ENCODE measurements at places on chromosomes 1 and 21.
A peak's percentile ranks its signal among the peaks of the same experiment; 100 is the strongest.

DNA sequence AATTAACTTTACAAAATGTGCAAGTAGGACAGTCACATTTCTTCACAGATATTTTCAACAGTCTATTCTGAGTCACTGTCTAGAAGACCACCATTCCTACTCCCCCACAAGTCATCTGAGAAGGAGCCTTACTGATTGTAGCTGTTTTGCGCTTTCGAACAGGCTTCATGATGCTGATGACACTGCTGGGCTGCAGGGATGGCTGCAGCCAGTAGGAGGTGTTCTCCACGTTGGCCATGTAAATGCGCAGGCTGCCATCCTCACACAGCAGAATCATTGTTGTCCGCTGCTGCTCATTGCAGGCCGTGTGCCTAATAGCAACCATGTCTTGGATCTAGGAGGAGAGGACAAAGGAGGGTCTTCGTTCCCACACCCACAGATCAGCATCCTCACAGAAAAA is 56.9 kb downstream of the UBR4 start:
- no peak for DNase-seq

GRCh38 chr1:61052395-61053225 is 29.8 kb upstream of the NFIA start:
- DNase-seq = no peak

DNA sequence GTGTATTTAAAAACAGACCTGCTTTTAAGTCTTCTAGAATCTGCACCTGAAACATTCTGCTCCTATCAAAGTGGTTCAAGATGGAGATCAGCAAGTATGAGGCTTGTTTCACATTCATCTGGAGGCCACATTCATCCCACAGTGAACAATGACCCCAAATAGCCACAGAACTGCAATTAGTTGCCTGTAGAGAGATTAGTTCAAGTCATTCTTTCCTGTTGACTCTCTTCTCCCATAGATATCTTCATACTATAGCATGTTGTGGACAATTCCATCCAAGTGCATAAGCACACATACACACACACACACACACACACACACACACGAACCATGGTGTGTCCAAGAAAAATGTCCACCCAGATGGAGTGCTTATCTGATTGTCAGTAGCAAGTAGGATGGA is 101.7 kb upstream of the FGGY start:
- DNase-seq = no peak

GRCh38 chr1:116262207-116262994 is 110.6 kb upstream of the ATP1A1 start:
- DNase-seq = no peak

DNA sequence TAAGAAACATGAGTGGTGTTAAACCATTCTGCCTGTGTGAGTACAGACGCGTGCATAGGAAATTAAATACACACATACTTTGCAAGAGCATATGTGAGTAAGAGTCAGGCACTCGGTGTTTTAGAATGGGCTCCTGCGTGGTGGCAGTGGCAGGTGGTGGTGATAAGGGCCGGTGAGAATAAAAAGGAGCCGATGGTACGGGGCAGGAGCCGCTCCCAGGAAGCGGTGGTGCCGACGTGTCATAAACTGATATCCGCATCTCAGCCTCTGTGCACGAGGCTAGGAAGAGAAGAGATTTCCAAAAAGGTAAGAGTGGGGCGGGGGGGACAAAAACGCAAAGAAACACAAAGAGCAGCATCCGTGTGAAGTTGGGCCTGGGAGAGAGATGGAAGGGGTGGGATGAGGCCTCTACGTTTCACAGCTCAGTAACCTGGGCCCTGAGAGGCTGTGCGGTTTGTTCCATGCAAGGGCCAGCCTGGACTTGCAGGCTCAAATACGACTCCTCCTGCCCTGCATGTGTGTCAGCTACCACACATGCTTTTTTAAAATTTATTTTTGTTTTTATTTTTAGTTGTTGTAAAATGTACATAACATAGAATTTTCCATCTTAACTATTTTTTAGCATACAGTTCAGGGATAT is 127.7 kb upstream of the COL6A1 start:
- no peak for DNase-seq

GRCh38 chr1:206824331-206824730 is 41.1 kb upstream of the IL20 start:
- DNase-seq = no peak

GRCh38 chr1:87563211-87563610 is 234.5 kb downstream of the LMO4 start:
- DNase-seq = no peak

DNA sequence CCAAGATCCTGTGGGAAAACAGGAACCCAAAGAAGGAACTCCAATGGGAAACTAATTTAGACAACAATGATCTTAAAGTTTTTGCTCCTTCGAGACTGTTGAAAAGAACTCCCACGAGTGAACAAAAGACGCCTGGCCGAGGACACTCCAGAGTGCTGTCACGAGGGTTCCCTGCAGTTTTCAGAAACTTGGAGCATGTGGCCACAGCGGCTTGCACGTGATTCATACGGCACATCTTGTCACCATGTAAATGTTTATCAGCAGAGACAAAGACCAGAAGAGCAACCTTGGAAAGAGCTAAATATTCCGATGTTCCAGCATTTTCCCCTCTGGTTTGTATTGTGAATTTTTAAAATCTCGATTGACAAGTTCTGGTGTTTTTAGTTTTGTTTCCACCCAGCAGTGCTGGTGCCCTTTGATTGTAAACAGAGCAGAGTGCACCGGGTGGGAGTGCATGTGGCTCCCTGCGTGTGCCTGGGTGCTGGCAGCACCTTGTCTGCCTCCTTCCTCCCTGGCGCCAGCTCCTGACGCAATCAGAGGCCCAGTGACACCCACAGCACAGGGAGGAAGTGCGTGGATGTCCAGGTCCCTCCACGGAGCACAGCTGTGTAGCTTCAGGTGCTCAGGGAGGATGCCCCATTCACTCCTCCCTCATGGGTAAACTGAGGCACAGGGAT is 23.0 kb downstream of the LRRC3 start:
- no peak for DNase-seq

DNA sequence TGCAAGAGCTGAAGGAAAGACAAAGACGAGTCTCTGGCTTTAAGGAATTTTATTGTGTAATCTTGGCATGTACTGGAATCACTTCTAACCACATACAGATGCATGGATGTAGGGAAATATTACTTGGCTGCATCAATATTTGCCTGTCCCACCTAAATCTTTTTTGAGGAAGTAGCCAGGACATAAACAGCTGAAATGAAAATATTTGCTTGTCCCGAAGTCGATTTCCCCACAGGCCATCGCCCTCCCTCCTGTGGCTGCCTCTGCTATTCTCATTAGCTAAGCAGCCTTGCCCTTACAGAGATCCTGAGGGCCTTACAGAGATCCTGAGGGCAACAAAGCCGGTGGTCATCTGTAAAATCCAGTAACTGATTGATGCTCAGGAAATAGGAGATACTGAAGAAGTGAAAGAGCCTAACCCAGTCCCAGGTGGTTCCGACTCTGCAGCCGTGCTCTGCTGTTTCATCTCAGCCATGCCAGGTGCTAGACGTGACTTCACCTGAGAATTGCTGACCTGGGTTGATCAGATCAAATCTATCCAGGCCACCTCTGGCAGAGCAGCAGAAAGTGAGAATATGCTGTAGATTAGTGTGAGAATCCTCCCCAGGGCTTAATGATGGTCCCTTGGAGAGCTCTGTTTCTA is 25.5 kb downstream of the MAN1C1 start:
- DNase-seq = no peak

DNA sequence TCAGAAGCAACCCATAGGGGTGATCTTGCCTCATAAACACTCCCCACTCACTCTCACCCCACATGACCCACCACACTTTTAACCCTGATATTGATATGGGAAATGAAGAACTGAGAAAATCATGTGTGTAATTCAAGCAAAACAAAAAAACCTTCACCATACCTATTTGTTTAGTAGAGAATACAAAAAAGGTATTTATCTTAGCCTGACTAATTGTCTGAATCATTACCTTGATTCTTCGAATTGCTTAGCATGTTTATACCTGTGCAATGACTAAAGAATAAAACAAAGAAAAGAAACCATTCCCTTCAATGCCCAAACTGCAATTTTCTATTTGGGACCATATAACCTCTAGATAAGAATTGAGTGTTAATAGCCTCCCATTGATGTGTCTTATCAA is 1.8 kb downstream of the CLDN17 start:
- no peak for DNase-seq

- DNase-seq = no peak
Observed at GRCh38 chr1:86472767-86473166, 4.0 kb downstream of the CLCA1 start.

DNA sequence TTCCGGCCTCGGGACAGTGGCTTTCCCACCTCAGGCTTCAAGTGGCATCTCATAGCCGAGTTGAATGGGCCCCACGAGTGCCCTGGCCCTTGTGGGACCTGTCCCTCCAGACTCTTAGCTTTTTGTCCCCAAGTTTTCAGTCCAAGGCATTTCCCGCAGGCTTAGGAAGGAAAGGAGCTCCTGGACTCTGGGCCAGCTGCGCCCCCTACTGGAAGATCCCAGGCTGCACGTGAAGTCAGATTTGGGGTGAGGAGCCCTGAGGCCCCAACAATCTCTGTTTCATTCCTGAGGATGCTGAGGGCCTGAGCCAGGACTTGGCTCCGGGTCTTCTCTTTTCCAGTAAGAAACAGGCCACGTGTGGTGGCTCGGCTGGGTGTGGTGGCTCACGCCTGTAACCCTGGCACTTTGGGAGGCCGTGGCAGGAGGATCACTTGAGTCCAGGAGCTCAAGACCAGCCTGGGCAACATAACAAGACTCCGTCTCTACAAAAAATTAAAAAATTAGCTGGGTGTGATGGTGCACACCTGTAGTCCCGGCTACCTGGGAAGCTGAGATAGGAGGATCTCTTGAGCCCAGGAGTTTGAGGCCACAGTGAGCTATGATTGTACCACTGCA is 67.4 kb downstream of the ARHGEF10L start:
- DNase-seq = peak; percentile 50

- DNase-seq = no peak
Observed at GRCh38 chr1:30715216-30715615, 8.2 kb downstream of the MATN1 start.

GRCh38 chr21:32565856-32566465 is 19.4 kb downstream of the TCP10L start:
- no peak for DNase-seq

- no peak for DNase-seq
Observed at GRCh38 chr1:10671090-10671489, 125.4 kb downstream of the CASZ1 start.

GRCh38 chr1:8712413-8713231 is 104.8 kb downstream of the RERE start:
- no peak for DNase-seq

- DNase-seq = no peak
Observed at GRCh38 chr1:155396874-155397476, 76.3 kb downstream of the RUSC1 start.

DNA sequence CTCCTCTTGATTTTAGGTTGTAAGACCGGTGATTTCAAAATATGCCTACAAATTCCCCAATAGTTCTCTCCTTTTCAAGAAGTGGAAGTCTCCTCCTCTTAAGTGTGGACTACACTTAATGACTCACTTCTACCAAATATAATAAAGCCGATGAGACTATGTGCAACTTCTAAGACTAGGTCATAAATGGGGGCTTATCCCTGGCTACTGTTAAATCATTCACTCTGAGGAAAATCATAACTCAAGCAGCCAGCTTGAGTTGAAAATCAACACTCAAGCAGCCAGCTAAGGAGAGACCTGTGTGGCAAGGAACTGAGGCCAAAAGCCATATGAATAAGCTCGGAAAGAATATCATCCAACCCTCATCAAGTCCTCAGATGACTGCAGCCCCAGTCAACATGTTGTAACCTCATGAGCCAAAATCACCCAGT is 49.6 kb upstream of the PSMG1 start:
- no peak for DNase-seq

DNA sequence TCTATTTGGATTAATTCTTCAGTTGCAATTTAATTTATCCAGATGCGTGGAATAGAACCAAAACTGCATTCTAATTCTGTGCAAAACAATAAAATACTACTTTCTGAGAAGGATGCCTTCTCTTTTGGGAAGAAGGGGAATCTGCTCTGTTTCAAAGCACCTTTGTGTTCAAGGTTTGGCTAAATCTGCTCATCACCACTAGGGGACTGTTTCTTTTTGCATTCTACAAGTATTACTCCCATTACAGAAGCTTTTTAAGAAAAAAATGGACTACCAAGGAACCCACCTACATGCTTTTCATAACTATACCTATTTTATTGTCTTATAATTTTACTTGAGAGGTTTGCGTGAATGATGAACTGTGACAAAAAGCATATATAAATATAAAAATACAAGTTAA is 18.2 kb downstream of the MRPS6 start:
- DNase-seq = no peak

DNA sequence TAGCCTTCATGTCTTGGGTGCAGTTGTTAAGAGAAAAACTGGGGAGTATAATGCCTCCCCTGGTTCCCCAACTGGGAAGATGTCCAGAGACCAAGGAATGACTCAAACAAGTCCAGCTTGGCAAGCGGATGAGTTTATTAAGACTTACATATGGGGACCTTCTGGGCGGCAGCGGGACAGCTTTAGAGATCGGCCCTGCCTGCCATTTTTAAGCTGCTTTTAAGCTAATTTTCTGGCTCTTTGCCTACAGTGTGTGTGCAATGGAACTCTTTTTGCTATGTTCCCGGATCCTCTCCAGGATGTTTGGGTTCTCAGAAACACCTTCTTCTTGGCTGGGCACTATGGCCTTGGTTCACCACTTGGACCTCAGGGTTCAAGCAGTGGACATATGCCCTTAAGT is 99.5 kb downstream of the RYR2 start:
- DNase-seq = no peak

DNA sequence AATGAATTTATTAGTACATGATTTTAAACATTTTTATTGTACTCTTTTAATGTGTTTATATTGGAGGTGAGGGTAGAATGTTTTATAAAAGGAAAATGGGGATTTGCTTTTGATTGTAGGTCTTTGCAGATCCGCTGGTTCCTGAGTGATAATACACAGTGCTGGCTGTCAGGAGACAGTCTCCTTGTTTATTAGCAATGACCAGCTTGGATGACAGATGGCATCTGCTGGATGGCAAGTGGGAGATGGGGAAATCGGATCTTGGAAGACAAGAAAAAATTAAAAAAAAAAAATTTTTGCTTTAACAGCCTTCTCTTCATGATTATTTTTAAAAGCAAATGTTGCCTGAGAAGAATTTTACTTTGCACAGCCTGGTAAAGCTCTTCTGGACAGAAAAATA is 4.4 kb upstream of the PHTF1 start:
- DNase-seq = no peak

DNA sequence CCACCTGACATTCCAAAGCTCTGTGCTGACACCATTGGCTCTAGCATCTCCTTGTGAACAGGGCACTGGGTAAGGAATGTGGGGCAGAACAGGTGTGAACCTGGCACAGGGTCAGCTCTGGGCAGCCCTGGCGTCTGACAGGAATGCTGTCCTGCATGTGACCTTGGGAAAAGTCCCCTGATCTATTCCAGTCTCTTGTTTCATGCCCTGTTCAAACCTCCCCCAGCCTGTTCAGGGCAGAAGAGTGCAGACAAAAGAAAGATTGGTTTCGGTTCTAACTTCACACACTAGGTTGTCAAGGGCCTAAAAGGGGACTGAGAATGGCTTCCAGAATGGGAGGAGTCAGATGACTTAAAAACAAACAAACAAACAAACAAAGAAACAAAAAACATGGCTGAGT is 27.6 kb upstream of the SDHB start:
- DNase-seq = no peak

GRCh38 chr1:156601892-156602291 is 613 bp upstream of the GPATCH4 start:
- no peak for DNase-seq

Measured in putamen (tissue), 1 donor.